ENCODE measurements at places on chromosomes 5 and 9.

- DNase-seq: no peak
Measured at GRCh38 chr9:106691627-106692026, 171.3 kb upstream of the ZNF462 start.

DNA sequence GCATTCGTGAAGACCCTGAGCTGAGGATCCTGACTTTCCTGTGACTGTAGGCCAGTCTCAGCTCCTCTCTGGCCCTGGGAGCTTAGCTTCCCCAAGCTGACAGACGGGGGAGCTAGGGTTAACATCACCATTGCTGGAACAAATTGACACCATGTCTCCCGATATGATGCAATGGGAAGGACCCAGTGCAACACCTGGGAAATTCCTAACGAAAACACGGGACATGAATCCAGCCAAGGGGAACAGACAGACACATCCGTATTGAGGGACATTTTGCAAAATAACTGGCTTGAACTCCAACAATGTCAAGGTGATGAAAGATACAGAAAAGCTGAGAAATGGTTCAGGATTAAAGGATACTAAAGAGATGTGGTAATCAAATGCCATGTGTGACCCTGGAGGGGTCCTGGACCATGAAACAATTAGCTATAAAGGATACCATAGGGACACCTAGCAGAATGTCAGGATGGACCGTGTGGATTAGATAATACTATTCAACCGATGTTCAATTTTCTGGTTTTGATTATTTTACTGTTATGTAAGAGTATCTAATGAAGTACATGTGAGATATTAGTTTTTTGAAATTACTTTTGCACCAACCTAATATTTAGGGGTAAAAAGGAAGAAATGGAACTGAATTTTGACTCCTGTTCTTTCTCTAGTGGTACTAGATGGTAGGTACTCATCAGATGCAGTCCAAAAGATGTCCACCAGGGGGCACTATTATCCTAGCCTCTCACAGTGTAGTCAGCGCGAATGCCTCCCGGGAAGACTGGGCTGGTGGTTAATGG, 52.7 kb downstream of the NDST1 start:
- DNase-seq: peak; percentile 86

GRCh38 chr5:120621339-120621738, 157.2 kb downstream of the PRR16 start:
- DNase-seq: no peak

- DNase-seq: no peak
Measured at GRCh38 chr5:61505281-61505680, 173.2 kb downstream of the ZSWIM6 start.

- DNase-seq: peak; percentile 68
Measured at GRCh38 chr5:22431840-22432239, 421.3 kb downstream of the CDH12 start.
